ENCODE measurements at places on chromosomes 3 and 15.

- DNase-seq = no peak
These were observed 85.8 kb downstream of the MB21D2 start for GRCh38 chr3:192831801-192832347.

DNA sequence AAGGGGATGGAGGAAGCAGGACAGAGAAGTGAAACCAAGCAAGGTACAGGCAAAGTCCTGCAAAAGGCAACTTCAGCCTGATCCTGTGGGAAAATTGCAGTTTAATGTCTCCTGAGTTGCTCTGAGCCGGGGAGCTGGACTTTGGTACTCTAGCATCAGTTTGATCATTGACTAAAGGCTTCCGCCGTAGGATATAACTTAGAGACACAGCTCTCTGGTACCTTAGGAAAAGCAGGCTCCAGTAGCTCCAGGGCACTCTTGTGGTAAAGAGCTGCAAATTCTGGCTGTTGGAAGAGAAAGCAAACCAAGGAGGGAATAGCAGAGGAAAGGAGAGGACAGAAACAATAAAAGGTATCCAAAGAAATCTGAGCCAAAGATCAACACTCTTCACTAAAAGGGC lies 521.1 kb downstream of the PLOD2 start:
- no peak for DNase-seq

GRCh38 chr3:27792869-27793268 lies 70.7 kb upstream of the EOMES start:
- no peak for DNase-seq

- DNase-seq = no peak
These were observed 75.3 kb downstream of the HMG20A start for GRCh38 chr15:77495838-77496596.

DNA sequence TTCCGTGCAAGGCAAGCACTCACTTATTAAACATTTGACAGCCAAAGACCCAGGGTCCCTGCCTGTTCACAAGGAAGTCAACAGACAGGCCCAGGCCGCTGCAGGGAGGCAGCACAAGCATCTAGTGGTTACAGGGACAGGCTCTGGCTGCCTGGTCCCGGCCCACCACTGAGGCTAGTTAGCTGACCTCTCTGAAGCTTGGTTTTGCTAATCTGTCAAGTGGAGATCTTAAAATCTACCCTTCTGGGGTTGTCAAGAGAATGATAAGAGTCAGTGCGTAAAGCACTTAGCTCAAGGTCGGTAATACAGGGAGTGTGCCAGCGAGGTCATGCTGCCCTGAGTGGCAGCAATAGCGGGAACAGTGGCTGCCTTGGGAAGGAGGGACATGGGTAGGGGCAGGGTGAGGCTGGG lies 6.0 kb downstream of the GNB5 start:
- DNase-seq = no peak

DNA sequence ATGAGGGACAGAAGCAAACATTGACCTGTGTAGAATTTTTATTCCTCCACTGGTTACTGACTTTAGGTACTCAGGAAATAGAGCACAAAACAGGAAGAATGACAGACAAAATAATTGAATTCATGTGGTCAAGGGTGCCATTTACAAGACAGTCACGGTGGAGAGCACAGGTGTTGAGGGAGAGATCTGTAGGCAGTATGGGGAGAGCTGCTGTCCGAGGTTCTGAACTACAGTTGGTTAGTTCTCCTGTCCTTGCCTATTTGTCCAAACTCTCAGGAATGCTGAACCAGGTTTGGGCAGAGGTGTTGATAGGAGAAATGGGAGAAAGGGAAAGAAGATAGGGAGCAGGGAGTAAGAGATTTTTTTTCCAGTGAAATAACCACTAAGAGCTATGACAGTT lies 178.5 kb upstream of the ZBTB20 start:
- DNase-seq = no peak

GRCh38 chr3:82938821-82939328 lies 1177.4 kb upstream of the GBE1 start:
- no peak for DNase-seq

DNA sequence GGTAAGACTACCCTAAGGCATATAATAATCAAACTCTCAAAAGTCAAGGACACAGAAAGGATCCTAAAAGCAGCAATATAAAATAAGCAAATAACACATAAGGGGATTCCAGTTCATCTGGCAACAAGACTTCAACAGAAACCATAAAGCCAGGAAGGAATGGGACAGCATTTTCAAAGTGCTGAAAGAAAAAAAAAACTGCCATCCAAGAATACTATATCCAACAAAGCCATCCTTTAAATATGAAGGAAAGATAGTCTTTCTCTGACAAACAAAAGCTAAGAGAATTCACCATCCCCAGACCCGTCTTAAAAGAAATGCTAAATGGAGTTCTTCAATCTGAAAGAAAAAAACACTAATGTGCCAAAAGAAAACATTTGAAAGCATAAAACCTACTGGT lies 14.7 kb upstream of the CLN6 start:
- DNase-seq = no peak

GRCh38 chr15:98420837-98421236 lies 227.5 kb upstream of the IGF1R start:
- no peak for DNase-seq

DNA sequence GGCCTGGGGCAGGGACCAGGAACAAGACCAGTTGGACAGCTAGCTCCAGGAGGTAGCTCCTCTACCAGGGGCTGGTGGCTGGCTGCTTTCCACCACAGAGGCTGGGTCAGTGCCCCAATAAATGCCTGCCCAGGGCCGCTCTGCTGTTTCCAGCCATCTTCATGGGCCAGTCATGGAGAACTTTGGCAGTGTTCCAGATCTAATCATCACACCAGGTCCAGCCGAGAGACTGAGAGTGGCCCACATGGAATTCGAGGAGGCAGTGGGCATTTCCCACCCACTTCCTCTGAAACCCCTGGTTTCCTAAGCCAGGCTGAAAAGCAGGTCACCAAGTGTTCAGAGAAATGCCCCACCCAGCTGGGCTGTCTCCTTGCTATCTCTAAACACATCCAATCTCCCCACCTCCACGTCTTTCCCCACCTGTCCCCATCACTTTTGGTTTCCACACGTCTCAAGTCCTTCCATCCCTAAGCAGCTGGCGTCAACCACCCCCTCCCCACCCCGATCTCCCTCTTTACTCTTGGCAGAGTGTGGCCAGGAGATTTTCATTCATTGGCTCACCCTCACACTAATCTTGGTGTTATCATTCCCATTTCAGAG lies 190.0 kb upstream of the LINGO1 start:
- no peak for DNase-seq

DNA sequence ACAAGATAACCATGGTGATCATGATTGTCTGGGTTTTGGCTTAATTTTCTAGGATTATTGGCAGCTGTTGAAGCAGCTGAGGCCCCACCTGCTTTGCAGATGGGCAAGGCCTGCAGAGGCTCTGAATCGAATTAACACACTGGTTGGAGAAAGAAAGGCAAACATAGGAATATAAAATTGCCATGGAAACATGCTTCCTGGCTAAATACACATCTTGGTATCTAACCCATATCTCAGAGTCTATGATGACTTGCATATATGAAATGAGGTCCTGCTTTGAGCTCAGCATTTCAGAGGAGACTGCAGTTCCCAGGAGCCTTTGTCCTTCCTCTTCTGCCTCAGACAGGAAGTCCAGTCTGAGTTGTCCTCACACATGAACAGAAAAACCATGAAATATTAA lies 24.3 kb upstream of the SV2B start:
- DNase-seq = no peak

All from globus pallidus (tissue), 1 donor.